ENCODE measurements at places on chromosomes 7 and 10.

DNA sequence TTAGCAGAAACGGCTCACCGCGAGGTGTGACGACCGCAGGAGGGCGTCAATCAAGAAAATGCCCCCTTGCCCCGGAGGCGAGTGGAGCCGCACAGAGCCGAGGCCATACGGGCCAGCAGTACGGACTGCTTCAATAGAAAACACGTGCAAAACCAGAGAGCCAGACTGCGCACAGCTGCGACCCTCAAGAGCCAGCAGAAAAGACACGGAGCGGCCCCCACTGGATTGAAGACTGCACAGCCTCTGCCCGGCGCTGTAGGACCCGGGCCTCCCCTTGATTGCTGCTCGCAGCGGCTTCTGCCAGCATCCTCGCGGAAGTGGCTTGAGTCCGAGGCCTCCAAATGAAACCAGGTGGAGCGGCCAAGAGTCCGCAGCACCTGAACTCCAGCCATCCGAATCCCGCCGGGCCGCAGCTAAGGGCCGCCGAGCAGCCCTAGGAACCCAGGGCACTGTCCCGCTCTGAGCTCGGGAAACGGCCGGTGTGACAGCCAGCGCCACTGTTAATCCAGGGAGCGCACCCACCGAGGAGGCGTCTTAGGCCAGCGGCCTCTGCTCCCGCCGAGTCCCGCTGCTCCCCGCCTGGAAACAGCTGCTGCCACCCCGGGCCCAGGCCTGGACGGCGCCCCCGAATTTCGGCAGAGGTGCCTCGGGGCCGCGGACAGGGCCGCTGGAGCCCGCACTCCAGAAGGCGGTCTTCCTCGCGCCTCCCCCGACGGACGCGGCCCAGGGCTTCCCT is 660 bp upstream of the HHEX start:
- DNase-seq = peak; percentile 82

DNA sequence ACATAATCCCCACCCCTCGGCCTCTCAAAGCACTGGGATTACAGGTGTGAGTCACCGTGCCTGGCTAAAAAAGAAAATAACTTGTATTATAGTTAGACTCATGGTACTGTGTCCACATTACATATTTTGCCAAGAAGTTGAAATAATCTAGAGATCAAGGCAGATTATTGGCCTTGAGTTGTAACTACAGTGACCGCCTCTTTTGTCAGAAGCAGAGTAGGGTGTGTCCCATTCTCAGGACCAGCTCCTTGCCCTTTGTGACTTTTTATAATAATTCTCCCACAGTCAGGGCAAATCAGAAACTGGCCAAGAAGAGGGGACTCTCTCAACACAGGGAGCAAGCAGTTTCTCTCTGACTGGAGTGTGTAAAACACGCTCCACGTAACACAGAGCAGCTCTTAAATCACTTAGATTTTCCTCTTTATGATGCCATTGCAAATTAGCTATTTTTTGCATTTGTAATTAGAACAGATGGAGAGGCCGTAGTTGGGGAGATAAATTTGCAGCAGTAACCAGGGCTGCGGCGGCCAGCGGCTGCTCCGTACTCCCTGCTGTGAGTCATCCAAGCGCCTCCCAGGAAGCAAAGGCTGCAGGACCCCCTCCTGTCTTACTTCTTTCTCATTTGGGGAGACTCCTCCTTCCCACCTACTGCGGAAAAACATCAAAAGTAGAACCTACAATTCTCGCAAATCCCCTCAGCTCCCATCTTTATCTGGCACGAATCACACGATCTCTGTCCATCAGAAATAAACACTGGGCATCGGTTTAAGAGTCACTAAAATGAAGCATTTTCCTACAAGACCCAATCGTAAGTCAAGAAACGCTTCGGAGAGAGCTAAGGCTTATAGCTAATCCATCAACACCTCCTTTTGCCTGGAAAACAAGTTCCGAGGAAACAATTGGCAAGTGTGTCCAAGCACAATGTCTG is 32.1 kb upstream of the MSRB2 start:
- no peak for DNase-seq

GRCh38 chr7:118288098-118288497 is 63.6 kb downstream of the ANKRD7 start:
- no peak for DNase-seq

GRCh38 chr10:67763499-67764011 is 67.6 kb upstream of the CTNNA3 start:
- peak; percentile 77 for DNase-seq

- no peak for DNase-seq
Measured at GRCh38 chr7:80954191-80954590, 35.3 kb upstream of the SEMA3C start.

DNA sequence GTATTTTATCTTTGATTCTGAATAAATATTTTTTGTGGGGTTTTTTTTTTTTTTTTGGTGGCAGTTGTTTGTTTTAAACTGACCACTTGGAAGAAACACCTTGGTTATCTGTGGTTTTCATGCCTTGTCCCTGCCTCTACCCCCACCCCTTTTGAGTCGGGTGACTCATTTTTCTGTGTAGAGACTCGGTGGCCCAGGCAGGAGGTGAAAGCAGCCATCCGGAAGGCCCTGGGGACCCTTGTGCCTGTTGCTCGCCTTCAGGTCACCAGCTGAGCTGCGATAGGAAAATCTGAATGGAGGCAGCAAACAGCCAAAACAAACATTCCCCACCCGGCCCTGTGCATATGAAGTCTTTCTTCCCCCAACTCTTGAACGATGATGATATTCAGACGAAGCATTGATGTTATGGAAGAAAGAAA is 22.8 kb downstream of the CYP17A1 start:
- no peak for DNase-seq

GRCh38 chr10:14478201-14478600 is 147.5 kb upstream of the FRMD4A start:
- no peak for DNase-seq

- peak; percentile 76 for DNase-seq
Measured at GRCh38 chr10:80046629-80047441, 31.6 kb upstream of the TMEM254 start.

- no peak for DNase-seq
Measured at GRCh38 chr7:41428381-41428780, 274.5 kb downstream of the INHBA start.

DNA sequence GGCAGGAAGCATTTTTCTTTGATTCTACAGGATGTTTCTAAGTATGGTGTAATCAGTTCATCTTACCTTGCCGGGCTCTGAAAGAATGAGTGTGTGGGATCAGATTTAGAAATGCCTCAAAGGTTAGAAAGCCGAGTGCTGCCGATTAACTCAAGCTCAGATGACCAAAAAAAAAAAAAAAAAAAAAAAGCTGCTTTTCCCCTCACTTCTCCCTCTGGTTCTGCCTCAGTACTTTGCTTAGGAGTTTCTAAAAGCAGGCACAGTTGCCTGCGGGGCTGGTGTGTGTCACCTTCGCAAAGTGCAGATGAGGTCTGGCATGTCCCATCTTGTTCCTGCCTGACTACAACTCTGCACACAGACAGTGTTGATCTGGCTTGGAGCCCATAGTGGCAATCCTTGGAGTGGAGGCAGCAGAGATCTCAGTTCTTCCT is 47.0 kb downstream of the KIAA1217 start:
- DNase-seq = no peak

- DNase-seq = peak; percentile 49
Measured at GRCh38 chr7:151992375-151992774, 33.1 kb upstream of the GALNT11 start.

GRCh38 chr7:131400681-131401176 is 73.1 kb downstream of the MKLN1 start:
- no peak for DNase-seq

GRCh38 chr10:95860166-95860940 is 47.4 kb upstream of the CC2D2B start:
- no peak for DNase-seq
